ENCODE measurements at places on chromosomes 6 and 20.
A peak's percentile ranks its signal among the peaks of the same experiment; 100 is the strongest.

GRCh38 chr6:150617496-150618460 lies 18.1 kb downstream of the PLEKHG1 start:
- no peak for DNase-seq

DNA sequence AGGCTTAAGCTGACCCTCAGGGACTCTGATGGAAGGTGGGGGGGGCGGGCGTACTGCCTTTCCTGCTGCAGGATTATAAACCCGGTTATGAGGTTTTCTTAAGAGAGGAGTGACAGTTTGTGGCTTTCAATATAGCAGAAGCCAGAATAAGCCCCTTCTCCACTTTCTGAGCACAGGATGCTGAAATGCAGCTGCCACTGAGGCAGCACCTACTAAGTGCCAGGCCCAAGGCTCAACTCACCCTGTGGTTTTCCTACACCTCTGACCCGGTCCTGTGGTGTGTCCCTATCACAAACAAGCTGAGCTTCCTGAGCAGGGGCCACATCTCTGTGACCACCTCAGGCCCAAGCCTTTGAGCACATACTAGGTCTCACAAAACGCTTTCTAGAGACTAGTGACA lies 59.6 kb upstream of the NFATC2 start:
- no peak for DNase-seq

GRCh38 chr20:32636283-32636682 lies 37.5 kb downstream of the C20orf203 start:
- no peak for DNase-seq

DNA sequence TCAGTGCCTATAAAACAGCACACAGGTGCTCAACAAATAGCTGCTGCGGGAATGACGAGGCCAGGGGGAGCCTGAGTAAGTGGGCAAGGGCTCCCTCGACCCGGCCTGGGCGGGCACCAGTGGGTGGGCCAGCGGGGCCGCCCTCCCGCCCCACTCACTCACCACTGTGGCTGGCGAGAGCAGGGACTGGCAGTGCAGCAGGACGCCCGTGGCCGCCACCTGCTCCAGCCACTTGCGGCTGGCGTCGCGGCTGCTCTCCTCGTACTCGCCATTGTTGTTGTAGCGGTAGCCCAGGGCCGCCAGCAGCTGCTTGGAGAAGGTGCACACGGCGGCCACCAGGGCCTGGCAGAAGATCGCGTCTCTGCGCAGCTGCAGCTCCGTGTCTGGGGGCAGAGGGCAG lies 191.5 kb downstream of the PREX1 start:
- no peak for DNase-seq

DNA sequence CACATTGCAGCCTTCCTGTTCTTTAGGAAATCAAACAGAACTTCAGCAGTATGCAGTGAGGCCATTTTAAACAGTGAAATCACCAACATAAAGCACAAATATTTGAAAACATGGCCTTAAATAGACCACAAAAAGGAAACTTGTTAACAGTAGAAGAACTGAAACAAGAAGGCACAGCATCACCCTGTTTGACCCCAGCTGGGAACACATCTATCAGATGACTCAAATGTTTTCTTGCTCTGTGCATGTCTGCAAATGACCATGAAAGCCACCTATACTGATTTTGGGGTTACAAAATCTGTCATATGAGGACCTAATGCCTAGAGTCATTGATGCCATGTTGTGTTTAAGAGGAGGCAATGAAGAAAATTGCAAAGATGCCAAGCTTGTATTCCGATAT lies 123.8 kb upstream of the ADGRF1 start:
- no peak for DNase-seq

- no peak for DNase-seq
These were observed 42.0 kb upstream of the HIVEP1 start for GRCh38 chr6:11970114-11970513.

DNA sequence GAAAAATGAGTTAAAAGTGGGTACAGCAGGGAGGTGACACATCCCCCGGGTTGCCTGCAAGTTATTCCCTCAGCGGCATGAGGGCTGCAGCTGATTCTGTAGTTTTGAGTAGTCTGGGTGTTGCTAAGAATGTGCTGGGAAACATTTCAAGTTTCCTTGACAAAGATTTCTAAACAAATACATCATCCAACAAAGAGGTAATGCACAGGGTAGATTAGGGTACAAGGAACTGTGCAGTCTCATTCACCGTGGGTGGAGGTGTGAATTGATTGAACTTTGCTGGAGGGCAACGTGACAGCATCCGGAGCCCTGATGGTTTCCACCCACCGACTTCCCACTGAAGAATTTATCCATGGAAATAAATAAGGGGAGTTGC lies 21.8 kb downstream of the CASS4 start:
- no peak for DNase-seq

- DNase-seq: no peak
These were observed 378.7 kb downstream of the RNGTT start for GRCh38 chr6:88584581-88585275.

DNA sequence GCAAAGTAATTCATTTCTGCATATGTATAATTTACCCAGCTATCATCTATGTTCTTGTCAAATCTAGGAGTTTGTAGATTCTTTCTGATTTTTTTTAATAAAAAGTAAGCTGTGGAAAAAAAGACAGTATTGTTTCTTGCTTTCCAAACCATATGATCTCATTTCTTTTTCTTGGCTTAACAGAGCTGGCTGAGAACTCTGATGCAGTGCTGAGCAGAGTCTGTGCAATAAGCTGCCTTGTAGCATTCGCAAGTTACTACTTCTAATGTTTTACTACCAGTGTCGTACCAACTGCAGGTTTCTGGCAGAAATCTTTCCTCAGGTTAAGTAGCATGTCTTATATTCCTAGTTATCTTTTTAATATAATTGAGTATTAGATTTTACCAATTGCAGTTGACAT lies 15.6 kb downstream of the RRBP1 start:
- DNase-seq: no peak

GRCh38 chr6:125102891-125103290 lies 50.7 kb upstream of the TPD52L1 start:
- no peak for DNase-seq

GRCh38 chr20:32902456-32903420 lies 44.0 kb downstream of the EFCAB8 start:
- peak; percentile 63 for DNase-seq

- DNase-seq: no peak
These were observed 222.2 kb downstream of the UST start for GRCh38 chr6:148968771-148969602.

GRCh38 chr6:130129762-130130246 lies 92.9 kb downstream of the SAMD3 start:
- DNase-seq: no peak

DNA sequence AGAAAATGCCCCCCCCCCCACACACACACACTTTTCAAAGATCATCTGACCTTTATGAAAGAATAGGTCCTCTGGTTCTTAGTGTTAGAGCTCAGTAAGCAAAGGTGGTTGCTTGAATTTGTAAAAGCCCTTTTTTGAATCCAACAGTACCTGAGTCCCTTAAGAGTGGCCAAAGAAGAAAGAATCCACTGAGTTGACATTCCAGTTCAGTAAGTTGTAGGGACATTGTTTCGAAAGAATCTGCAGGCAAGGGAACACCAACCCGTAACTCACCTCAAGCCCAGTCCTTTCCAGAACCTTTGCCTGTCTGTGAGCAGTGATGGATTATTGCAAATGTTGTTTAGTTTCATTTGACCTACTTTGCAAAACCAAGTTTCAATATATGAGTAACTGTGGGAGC lies 64.2 kb upstream of the MAP3K4 start:
- no peak for DNase-seq

- no peak for DNase-seq
These were observed 43.1 kb downstream of the RBM38 start for GRCh38 chr20:57434390-57434700.

DNA sequence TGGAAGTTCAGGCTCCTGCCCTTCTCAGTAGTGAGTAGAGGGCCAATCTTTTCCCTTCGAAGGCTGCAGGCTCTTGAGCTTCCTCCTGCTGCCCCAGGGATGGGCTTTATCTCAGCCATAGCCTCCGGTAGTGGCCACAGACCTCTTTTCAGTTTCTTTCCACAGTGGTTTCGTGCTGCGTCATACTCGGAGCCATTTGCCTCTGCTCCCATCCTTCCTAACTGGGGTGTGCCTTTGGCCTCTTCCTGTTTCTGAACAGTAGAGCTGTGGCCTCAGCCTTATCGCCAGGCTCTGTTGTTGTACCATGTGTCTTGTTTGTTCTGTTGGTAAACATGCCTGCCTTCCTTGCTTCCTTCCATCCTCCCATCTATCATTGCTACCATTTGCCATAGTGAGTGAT lies 54.1 kb downstream of the TULP4 start:
- no peak for DNase-seq

DNA sequence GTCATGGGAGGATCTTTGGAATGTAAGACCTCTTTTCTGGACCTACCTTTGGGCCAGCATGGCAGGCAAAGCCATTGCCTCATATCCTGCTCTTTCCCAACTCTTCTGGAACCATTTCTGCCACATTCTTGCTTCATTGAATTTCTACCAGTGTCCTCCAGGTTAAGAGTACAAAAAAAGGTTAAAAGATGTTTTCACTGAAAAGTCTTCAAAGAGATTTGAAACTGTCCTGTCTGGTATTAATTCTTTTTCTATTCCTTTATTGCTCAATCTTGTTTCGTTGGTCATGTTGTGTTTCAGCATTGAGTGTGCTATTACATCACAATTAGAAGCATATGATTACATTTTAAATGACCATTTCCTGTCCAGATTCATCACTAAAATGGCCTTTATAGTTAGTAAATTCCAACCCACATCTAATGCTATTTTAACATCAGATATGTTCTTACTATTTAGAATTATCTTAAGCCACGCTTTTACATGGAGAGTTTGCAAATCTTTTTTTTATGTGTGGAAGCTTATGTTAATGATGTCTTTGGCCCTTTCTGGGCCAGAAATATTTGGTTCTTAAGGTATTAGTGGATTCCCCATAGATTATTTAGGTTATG lies 450.9 kb downstream of the GJA1 start:
- DNase-seq: no peak

GRCh38 chr6:75512591-75512990 lies 19.0 kb upstream of the FILIP1 start:
- DNase-seq: no peak

- no peak for DNase-seq
These were observed 1054.3 kb downstream of the EPHA7 start for GRCh38 chr6:92364948-92365541.

DNA sequence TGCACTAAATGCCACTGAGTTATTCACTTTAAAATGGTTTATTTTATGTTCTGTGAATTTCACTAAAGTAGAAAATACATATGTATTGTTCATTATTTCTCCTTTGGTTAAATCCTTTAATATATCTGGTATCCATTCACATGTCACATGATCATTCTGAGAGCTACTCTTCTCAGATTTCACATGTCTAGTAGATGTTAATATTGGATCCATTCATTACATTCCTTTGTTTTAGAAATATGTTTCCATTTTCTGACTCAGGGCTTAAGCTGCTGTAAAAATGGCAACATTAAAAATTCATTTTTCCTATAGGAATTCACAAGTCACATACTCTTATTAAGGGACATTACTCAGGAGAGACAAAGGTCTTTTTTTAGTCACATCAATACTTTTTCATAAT lies 205.4 kb downstream of the ZFAND3 start:
- no peak for DNase-seq

- DNase-seq: no peak
These were observed 80.2 kb upstream of the SLC2A12 start for GRCh38 chr6:134132494-134133141.

- DNase-seq: no peak
These were observed 29.5 kb upstream of the ARID1B start for GRCh38 chr6:156747715-156748114.

- DNase-seq: no peak
These were observed 8.7 kb upstream of the SALL4 start for GRCh38 chr20:51811042-51811355.

GRCh38 chr6:132669690-132670291 lies 10.8 kb upstream of the TAAR1 start:
- DNase-seq: no peak

GRCh38 chr6:119129968-119130484 lies 51.6 kb upstream of the FAM184A start:
- no peak for DNase-seq

- DNase-seq: no peak
These were observed 394.6 kb upstream of the PTCHD4 start for GRCh38 chr6:48505621-48506020.

DNA sequence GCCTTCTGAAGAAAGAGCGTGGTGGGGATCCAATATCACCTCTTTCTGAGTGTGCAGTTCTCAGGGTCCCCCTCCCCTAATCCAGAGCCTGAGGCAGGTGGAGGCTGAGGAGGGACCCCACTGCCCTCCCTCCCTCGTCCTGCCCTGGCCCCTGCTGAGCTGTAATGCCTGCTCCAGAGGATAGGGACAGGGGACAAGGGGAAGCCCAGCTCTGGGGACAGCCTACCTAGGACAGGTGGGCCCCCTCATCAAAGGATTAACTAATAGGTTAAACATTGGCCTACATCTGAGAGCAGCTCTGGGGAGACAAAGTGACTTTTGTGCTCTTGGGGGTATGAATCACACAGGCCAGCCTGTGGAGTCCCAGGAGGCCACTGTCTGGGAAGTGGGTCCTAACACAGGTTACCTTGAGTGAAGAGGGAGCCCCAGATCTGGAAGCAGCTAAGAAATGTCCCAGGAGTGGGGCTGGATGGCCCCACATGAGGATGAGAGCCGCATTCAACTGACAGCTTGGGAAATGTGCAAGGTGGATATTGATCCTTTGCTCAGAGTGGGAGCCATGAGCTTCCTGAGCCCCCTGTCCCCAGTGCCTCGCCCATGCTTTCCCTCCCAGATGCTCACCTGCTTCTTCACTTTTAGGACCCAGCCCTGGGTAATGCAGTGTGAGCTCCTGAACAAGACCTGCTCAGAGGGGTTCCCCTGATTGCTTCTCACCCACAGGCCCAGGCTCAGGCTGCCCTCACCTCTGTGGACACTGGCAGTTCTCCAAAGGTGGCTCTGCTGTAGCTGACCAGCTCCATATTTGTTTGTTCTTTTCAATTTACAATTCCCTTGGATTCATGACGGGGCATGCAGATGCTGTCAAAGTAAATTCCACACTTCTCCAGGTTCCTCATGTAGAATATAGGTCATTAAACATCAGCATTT lies 17.8 kb upstream of the CST9L start:
- DNase-seq: no peak

DNA sequence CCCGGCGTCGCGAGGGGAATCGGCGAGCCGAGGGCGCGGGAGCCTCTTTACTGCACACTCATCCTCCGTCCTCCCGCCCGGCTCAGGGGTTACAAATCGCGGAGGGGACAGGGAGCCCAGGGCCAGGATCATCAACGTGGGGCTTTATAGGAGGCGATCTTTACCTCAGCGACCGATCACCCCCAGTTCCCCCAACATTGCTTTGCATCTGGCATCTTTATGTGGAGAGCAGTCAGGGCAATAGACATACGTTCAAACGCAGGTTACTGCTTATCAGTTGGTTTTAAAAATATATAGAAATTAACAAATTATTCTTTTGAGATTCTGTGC lies 634 bp downstream of the HSF2 start:
- DNase-seq: no peak

DNA sequence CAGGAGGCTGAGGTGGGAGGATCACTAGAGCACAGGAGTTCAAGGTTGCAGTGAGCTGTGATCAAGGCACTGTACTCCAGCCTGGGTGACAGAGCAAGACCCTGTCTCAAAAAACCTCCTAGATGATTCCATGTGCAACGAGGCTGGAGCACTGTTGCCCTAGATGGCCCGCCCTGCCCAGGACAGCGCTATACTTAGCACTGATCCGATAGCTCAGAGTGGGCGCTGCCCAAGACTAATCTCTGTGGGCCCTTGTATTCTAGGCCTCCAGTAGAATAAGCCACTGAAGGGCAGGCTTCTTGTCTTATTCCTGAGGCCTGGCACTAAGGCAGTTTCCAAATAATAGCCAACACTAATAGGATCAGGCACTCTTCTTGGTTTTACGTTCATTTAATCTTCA lies 41.0 kb downstream of the STK35 start:
- DNase-seq: no peak

GRCh38 chr6:89221971-89222711 lies 5.0 kb upstream of the GABRR1 start:
- DNase-seq: no peak
